ENCODE measurements at places on chromosomes 7 and 10.

DNA sequence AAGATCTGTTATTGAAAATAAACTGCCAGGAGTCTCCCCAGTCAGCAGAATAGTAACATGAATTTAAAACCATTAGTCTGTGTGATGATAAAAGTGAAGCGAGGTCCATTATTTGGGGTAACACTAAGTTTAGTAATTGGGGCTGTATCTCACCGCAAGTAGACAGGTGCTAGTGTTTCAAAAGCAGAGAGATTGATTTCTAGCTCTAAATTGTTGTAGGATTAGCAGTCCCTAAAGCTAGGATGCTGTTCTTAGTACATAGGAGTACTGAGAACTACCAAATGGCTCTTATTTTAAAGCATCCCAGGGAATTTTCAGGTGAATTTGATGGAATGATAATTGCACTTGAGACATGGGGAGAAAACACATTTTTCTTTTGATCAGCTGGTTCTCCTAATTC lies 70.5 kb downstream of the CPED1 start:
- DNase-seq, result no peak

DNA sequence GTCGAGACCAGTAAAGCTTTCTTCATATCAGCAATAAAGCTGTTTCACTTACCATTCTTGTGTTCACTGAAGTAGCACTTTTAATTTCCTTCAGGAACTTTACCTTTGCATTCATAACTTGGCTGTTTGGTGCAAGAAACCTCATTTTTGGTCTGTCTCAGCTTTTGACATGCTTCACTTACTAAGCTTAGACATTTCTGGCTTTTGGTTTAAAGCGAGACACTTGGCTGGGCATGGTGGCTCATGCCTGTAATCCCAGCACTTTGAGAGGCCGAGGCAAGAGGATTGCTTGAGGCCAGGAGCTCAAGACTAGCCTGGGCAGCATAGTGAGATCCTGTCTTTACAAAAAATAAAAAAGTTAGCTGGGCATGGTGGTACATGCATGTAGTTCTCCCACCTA lies 15.8 kb downstream of the PLEKHA1 start:
- DNase-seq, result no peak

- DNase-seq, result no peak
These were observed 118.7 kb upstream of the GJD4 start for GRCh38 chr10:35486297-35486990.

DNA sequence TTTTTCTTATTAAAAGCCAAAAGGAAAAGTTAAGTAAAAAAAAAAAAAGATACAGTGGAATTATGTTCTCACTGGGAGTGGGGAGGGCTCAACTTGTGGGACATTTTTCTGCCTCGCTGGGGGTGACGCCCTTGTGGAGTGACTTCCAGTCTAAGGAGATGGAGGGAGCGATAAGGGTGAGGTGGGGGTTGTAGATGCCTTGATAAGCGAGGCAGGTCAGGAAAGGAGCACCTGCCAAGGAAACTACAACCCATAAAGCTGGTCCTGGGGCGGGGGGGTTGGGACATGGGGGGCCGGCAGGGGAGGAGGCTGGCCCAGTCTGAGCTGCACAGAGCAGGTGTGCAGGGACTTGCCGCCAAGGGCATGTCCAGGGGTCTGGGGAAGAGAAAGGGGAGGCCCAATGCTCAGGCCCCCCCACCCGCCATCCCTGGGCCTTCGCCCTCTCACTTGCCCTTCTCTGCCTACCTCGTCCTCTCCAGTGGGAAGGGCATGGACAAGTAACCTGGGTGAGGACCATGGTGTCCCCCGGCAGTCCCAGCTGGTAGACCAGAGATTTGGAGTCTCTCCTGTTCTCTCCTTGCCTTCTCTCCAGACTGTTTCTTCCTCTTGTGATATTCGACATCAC lies 2.5 kb upstream of the TRPV5 start:
- peak; percentile 50 for DNase-seq

DNA sequence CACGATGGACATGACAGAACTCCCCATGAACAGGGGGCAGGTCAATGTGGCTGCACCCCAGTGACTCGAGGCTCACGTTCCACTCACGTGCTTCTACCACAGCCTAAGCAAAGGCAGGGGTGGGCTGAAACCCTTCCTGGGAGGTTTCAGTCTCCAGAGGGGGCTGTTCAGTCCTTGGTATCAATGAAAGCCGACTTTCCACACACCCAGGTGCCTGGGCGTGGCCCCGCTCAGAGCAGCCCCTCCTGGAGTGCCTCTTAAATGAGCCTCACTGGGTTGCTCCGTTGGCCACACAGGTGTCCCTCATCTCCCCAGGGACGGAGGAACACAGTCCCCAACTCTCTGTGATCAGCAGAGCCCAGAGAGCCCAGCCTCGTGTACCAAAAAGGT lies 90.5 kb upstream of the PDGFA start:
- DNase-seq, result no peak

DNA sequence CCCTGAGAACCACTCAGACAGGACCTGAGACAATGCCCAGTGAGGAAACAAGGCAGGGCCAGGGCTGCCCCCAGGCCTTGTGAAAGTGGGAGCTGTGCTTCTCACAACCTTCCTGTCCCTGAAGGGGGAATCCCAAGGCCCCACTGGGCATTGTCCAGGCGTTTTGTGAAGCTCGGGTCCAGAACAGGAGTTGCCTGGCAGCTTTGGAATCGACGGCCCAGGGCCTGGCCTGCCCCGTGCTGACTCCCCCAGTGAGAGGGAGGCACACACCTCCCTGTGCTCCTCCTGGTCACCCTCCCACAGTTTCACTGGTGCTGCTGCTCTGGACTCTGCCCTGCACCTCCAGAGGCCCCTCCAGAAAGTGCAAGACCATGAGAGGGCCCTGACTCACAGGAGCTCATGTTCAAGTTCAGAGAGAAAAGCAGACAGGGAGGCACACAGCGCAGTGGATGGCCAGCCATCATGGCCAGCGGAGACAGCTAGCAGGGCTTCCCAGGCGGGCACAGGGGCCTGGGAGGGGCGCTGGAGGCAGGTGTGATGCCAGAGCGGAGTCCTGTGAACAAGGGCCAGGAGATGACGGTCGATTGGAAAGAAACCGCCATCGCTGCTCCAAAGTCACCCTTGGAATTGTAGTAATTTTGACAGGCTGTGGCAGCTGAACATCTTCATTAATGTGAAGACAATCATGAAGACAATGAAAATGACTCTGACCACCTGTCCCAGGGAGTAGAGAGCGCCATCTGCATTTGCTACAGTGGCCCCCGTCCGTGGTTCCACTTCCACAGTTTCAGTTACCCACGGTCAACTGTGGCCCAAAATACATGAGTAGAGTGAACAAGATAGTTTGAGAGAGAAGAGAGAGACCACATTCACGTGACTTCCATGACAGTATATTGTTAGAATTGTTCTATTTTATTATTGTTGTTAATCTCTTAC lies 103.7 kb downstream of the MKI67 start:
- no peak for DNase-seq

GRCh38 chr7:93161181-93161762 lies 13.1 kb upstream of the SAMD9L start:
- DNase-seq, result no peak

GRCh38 chr7:108197371-108198091 lies 67.4 kb upstream of the LAMB4 start:
- DNase-seq, result no peak

GRCh38 chr7:12299367-12299766 lies 88.3 kb downstream of the TMEM106B start:
- DNase-seq, result no peak

- no peak for DNase-seq
These were observed 259.2 kb downstream of the DNAJB6 start for GRCh38 chr7:157596026-157596425.

GRCh38 chr10:52514481-52514880 lies 200.4 kb downstream of the DKK1 start:
- DNase-seq, result no peak

GRCh38 chr7:84461093-84461492 lies 266.5 kb upstream of the SEMA3A start:
- DNase-seq, result no peak

DNA sequence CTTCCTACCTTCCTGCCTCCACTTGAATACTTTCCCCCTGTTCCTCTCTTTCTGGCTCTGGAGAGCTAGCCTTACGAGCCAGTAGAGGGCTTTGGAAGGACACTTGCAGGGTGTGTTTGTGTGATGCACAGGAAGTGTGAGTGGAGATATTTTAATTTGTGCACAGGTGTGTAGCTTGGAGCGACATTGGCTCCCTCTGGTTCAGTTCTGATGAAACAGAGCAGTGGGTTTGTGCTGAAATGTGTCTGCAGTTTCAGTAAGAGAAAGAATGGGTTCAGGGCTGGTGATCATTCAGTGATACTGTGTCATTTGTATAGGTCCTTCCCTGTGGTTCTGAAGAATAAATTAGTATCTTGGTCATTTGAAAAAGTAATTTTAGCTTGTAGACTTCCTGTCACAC lies 86.9 kb downstream of the SND1 start:
- DNase-seq, result no peak

DNA sequence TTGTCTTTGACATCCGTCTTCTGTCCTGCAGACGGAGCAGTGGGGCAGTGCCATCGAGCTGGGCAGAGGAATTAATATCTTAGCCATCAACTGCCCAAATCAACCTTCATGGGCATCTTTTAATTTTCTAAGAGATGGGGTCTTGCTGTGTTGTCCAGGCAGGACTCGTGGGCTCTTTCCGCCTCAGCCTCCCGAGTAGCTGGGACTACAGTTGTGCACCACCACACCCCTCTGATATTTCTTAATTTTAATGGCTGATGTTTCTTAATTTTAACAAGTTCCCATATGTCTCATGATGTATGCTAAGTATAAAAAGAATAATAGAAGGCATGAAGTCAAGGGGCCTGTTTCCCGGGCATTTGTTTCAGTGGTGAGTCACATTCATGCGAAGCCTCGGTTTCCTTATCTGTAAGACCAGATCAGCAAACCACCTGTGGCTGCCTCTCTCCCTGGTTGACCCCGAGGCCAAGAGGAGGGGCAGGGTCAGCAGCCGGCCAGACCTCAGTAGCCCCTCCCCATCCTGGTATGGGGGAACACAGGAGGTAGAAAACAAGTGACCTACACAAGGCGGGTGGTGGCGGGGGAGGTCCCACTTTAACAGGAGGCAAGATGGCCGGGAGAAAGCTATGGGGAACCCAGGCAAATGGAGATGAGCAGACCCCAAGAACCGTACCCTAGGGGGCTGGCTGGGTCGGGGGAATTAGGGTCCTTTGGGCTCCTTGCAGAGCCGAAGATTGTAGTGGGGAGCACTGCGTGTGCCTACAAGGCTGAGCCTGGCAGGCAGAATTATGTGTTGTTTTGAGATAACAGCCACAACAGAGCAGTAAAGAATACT lies 85.5 kb downstream of the CUX1 start:
- DNase-seq, result no peak

DNA sequence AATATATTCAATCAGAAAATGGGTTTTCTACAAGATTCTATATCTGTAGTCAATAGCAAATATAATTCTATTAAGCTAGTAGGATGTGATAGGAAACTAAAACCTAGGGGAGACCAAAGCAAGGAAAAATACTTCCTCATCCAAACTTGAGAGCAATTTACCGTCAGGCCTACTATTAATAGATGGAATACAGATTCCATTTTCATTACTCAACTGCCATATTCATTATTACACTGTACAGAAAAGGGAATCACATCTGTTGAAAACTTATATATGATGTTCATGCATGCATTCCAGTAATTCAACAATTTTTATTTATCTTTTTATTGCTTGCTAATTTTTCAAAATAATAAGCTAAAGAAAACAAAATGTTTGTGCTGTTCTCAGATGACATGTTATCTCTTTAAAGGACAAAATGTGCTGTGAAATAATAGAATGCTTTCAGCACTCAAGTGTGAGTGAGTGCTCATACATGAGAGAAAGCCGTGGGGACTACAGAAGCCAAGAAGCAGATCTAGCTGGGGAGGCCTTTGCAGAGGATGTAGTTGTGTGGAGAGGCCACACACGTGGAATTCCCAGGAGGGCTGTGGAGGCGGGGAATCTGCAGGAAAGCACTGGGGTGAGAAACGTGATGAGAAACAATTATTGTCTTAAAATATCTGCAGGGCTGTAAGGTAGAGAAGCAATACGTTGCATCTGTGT lies 110.0 kb downstream of the EGFR start:
- DNase-seq, result no peak

- no peak for DNase-seq
These were observed 34.8 kb upstream of the PURB start for GRCh38 chr7:44920119-44920518.

DNA sequence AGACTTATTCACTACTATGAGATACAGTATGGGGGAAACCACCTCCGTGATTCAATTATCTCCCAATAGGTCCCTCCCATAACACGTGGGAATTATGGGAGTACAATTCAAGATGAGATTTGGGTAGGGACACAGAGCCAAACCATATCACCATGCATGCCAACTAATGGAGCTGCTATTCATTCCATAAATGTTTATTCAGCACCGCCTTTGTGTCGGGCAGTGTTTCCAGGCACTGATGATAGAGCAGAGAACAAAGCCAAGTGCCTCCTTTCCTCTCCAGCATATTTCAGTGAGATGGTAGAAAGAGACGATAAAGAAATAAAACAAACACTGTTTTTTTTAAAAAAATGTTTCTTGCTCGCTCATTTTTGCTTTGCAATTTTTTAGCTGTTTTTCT lies 295.9 kb upstream of the FOXK1 start:
- peak; percentile 15 for DNase-seq

DNA sequence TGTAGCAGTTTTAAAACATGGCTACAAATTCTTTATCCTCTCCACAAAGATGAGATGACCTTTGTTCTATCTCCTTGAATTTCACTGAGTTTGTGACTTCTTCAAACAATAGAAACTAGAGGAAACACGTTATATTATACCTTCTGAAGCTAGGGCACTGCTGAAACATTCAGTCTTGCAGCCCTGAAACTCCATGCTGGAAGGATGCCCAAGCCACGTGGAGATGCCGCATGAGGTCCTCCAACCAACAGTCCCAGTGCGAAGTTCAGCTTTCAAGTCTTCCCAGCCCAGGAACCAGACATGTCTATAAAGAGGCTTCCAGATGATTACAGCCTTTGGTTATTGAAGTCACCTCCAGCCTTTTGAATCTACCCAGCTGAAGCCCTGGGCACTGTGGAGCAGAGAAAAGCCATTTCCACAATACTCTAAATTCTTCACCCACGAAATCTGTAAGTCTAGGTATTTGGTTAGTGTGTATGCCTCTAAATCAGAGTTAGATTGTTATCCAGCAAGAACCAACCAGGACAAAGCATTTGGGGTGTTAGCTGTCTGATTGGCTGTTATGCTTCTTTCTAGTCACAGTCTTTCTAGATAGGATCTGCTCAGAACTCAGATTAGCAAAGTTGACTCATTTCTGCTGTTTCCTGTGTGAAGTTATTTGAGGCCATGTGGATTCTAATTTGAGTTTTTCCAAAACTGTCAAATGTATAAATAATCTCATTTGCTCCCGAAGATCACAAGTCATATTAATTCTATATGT lies 186.5 kb upstream of the TMEM72 start:
- no peak for DNase-seq

DNA sequence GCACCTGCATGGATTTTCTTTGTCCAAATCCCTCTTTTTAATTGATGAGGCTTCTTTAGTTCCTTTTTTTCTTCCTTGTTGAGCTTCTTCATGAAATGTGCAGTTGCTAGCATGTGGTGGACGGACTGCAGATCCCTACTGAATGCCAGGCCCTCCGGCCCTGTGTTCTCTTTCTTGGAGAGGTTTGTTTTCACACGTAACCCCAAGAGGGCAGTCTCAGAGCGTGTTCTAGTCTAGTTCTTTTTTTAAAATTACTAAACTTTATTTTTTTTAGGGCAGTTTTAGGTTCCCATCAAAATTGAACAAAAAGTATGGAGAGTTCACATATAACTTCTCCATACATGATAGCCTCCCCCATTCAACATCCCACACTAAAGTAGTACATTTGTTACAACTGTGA lies 190.0 kb downstream of the CFTR start:
- DNase-seq, result no peak
